ENCODE measurements at places on chromosomes 16 and 17.

DNA sequence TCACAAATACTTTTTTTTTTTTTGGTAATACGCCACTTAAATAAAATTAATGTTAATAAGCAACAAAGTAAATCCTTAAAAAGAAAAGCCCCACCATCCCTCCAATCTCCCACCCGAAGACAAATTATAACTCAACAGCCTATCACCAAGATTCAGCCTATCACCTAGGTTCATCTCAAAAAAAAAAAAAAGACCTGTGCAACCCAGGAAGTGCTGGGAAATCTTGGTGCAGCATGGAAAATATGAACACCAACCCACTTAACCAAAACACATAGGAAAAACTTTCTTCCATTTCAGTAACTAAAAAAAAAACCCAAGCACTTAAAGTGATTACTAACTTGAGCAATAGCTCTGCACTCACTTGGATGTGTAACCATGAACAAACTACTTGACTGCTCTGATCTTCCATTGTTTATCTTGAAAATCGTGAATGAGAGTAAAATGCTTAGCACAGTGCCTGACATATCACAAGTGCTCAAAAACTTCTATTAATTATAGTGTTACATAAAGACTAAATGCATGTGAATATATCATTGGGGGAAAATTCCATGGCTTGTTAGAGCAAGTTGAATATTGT, 90.4 kb downstream of the STH start:
- DNase-seq, result no peak

GRCh38 chr16:26344240-26344776, 652.5 kb downstream of the HS3ST4 start:
- DNase-seq, result no peak

GRCh38 chr16:72400257-72401083, 228.5 kb upstream of the PMFBP1 start:
- no peak for DNase-seq

DNA sequence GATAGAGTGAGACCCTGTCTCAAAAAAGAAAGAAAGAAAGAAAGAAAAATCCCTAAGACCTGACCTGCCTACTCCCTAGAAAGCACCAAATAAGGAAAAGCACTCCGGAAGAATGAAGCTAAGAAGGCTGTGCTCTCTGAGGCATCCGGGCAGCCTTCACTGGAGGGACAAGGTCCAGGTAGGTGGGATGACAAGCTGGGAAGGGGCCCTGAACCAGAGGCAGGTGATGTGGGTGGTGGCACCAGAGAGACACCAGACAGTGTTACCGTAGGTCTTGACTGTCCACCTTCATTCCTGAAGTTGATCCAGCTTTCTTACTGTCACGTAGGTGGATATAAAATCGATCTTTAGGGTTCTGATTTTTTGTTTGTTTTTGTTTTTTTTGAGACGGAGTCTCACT, 26.3 kb downstream of the SMTNL2 start:
- DNase-seq, result no peak

GRCh38 chr17:81967533-81968395, 6.8 kb upstream of the NOTUM start:
- peak; percentile 76 for DNase-seq

DNA sequence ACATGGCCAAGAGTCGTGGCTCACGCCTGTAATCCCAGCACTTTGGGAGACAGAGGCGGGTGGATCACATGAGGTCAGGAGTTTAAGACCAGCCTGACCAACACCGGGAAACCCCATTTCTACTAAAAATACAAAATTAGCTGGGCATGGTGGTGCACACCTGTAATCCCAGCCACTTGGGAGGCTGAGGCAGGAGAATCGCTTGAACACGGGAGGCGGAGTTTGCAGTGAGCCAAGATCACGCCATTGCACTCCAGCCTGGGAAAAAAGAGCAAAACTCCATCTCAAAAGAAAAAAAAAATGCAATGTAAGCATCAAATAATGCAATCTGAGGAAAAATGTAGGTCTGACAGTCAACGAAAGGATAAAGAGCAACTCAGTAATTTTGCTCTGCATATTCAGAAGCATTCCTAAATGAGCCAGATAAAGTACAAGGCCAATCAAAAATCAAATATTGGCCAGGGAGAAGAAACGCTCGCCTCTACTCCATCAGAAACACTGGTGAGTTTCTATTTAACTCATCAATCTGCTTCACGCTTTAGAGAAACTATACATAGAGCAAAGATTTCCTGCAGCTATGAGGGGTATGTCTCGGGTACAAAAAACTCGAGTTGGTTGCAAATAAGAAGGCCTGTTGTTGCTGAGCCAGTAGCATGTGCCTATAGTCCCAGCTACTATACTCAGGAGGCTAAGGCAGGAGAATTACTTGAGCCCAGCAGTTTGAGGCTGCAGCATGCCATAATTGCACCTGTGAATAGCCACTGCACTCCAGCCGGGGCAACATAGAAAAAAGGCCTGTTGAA, 3.7 kb downstream of the TXNDC11 start:
- DNase-seq, result no peak

DNA sequence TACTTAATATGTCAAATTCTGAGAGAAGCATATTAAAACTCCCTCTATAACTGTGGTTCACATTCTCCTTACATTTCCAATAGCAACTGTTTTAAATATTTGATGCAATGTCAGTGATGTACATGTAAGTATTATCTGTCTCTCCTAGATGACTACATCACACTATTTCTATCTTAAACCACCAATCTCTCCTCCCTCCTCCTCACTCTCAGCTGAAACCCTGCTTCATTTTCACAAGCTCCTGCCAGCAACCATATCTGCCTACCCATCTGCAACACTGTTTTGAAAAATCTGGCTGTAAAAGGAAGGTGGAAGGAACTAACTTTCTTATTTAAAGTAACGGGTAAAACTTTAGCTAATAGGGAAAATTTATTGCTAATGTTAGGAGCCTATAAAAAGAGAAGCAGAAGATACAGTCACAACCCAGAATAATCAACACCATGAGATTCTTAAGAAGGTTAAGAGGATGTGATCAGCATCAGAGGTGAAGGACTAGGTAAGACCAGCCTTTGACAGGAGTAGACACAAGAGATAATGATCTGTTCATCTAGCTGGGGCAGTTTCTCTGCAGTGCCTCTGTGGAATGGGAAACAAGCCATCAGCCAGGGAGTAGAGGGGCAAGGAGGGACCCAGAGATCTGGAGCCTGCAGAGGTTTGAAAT, 31.0 kb downstream of the MYH10 start:
- DNase-seq, result no peak

DNA sequence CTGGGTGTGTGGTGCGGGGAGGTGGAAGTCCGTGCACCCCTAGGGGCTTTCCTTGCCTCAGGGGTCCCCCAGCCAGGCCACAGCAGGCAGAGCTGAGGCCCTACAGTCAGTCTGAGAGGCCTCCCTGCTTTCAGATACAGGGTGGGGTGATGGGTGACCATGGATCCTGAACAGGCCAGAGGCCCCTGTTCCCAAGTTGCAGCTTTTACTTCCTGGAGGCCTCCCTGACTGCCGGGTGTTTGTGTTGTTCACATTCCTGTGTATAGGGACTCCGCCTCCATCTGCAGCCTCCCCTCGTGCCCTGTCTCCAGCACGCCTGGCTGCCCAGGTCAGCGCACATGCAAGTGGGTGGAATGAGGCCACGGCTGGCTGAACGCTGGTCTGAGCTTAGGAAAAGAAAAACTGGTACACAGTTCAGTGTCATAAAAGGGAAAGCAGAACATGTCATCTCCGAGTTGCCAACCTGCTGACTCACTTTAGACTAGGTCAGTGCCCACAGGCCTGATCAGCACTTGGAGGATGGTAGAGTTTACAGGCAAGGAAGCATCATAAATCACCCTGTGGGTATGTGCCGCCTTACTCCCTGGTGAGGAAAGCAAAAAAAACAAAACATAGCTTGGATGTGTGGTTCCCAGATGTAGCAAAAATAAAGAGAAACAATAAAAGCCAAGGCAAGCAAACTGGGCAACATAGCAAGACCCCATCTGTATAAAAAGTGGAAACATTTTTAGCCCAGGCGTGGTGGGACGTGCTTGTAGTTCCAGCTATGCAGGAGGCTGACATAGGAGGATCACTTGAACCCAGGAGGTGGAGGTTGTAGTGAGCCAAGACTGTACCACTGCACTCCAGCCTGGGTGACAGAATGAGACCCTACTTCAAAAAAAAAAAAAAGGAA, 6.2 kb upstream of the SLC7A6 start:
- DNase-seq, result no peak

DNA sequence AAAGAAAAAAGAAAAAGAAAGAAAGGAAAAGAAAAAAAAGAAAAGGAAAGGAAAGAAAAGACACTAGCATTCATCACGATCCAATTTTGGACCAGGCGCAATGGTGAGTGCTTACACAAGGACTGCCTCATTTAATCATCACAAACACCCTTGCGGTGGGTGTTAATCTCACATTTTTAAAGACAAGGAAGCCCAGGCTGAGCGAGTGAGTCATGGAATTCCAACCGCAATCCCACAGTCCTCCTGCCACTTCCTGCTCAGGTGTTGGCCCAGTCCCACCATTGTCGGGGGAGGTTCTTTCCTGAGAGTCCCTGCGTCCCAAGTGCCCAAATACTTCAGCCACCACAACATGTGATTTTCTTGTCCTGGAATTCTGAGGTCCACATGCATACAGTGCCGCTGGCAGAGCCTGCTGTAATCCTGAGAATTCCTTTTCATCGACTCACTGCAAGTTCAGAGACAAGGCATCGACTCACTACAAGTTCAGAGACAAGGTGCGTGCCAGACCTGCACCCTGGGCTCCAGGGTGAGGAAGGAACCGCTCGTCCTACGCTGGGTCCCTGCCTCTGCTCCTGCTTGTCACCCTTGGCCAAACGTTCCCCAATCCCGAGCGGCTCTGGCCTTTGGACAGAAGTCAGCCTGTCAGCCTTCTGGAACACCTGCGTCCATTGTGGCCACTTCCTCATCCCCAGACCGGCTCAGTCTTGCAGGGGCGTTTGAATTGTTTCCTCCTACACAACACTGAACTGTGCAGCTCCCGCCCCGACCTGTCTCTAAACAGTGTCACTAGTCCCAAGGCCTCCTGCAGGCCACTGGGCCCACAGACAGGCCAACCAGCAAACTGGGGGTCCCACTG, 5.8 kb downstream of the ZG16B start:
- DNase-seq, result no peak

- no peak for DNase-seq
Measured at GRCh38 chr16:81443688-81444447, 740 bp upstream of the CMIP start.

GRCh38 chr17:60301649-60302048, 90.3 kb downstream of the USP32 start:
- no peak for DNase-seq

GRCh38 chr17:19319771-19320505, 42.6 kb downstream of the B9D1 start:
- DNase-seq, result no peak

GRCh38 chr16:77041468-77041867, 149.5 kb upstream of the MON1B start:
- DNase-seq, result no peak

GRCh38 chr17:42686520-42687128, 4.3 kb downstream of the CNTNAP1 start:
- no peak for DNase-seq

DNA sequence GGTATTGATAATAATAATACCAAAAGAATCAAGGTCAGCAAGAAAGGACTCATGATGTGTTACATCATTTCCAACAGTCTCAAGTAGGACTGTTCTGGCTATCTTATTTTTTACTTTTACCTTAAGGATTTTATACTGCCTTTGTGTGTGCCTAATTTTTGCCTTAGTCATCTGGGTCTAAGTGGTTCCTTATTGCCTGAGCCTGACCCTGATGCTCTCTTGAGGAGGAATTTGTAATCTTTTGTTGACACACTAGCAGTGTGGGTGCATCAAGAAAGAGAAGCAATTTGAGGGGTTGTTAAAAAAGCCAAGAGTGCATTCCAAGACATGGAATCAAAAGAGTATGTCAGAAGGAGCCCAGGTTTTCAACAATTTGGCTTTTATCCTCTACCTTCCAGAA, 59.3 kb downstream of the TMEM100 start:
- no peak for DNase-seq

DNA sequence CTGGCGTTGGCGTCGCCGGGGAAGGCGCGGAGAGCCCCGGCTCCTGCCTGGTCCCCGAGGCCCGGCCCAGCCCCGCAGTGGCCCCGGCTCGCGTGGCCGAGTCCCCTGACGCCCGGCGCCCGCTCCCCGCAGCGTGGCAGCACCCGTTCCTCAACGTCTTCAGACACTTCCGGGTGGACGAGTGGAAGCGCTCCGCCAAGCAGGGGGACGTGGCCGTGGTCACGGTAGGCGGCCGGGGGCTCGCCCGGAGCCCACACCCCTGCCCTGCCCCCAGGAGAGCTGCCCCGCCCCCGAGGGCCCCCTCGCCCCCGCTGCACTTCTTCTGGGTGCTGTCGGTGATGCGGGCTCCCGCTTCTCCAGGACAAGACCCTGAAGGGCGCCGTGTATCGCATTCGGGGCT, 466 bp downstream of the WDR90 start:
- DNase-seq, result no peak

GRCh38 chr17:12104831-12105230, 84.2 kb downstream of the MAP2K4 start:
- no peak for DNase-seq

- DNase-seq, result no peak
Measured at GRCh38 chr17:34360601-34361270, 2.3 kb downstream of the CCL1 start.

DNA sequence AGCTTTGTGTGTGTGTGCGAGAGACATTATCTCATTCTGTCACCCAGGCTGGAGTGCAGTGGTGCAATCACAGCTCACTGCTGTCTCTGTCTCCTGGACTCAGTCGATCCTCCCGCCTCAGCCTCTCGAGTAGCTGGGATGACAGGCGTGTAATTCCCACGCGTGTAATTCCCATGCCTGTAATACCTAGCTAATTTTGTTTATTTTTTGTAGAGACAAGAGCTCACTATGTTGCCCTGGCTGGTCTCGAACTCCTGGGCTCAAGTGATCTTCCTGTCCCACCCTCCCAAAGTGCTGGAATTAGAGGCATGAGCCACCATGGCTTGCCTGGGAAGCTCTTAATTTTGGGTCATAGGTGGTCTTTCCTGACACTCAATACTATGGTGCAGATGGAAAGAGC, 205.3 kb upstream of the TNRC6C start:
- no peak for DNase-seq

GRCh38 chr16:49833085-49833484, 22.8 kb downstream of the ZNF423 start:
- peak; percentile 88 for DNase-seq

DNA sequence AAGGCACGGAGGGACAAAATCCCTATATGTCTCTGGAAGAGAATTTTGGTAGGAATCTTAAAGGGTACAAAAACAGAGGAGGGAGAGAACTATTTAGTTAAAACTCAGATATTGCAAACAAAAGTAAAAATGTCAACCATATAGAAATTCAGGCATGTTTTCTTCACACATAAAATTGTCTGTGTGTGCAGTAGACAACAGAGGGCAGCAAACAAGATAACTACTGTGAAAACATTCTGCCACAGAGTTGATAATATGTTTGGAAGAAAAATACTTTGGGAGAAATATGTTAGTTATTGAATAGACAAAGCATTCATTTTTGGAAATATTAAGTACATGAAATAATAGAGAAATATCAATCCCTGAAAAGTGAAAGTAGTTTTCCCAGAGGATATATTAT, 56.2 kb downstream of the SNX11 start:
- no peak for DNase-seq

- no peak for DNase-seq
Measured at GRCh38 chr17:30393911-30394867, 15.5 kb downstream of the CPD start.

Measured in right atrium auricular region (tissue), 2 donors.